ENCODE measurements at places on chromosomes 5 and 9. TPM values are rescaled to one million over a fixed set of nuclear protein-coding genes. Genes with fewer than 3 reads are reported as not detected.

- DNase-seq = no peak
These were observed 255.1 kb downstream of the MCTP1 start for GRCh38 chr5:95029569-95030366.

DNA sequence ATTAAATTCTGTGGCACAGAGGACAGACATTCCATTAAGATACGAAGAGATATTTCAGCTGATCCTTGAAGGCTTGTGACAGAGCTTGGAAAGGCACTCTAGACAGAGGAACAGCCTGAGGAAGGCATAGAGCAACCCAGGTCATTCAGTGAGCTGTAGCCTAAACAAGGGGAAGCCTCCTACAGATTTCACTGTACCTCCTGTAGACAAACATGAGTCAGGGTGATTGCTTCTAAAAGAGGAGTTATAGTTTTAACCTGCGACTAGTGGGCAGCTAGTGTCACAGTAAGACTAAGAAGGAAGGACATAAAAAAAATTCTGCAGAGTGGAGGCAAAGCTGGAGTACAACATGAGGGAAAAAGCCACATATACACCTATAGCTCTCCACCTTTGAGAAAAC lies 43.5 kb upstream of the ANKDD1B start:
- DNase-seq = no peak

GRCh38 chr9:135478829-135479468 lies 633 bp upstream of the PPP1R26 start:
- DNase-seq = no peak

DNA sequence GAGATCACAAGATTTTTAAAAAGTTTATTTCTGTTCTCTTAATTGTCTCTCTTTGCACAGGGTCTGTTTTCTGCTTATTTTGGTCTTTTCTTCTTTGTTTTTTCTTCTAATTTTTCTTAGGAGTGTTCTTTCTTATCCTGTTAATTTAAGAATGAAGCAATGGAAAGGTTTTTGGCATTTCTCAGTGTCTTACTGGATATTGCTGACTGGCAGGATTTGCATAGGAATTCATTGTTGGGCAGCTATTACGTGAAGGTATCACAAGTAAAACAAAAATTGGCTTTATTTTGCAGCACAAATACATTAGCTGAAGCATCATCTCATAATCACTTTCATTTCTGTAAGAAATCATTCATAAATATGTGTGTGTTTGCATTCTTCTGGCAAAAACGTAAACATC lies 566.9 kb upstream of the CDH6 start:
- DNase-seq = no peak

- no peak for DNase-seq
These were observed 78.4 kb downstream of the VAV2 start for GRCh38 chr9:133913571-133914369.

DNA sequence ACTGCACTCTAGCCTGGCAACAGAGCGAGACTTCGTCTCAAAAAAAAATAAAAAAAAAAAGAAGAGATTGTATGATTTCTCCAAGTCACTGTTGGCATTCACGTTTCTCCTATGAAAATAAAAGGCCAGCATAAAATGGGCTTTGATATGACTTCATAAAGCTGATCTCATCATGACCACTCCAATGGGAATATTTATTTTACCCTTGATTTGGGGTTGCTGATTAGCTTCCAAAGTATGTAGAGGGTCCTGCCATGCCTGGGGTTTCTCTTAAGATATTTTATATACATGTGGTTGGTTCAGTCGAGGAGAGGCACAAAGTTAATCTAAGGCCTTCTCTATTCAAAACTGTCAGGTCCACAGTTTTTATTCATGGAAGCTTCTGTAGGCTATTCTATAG lies 247.0 kb upstream of the TNC start:
- DNase-seq = no peak

DNA sequence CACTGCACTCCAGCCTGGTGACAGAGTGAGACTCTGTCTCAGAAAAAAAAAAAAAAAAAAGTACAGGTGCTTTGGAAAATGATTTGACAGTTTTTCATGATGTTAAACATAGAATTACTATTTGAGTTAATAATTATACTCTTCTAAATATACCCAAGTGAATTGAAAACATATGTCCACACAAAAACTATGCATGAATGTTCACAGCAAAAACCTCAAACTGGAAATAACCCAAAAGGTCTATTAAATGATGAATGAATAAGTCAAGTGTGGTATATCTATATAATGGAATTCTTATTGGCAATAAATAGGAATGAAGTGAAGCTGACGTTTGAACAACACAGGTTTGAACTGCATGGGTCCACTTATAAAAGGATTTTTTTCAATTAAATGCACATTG lies 207.2 kb upstream of the DAB2 start:
- no peak for DNase-seq

- no peak for DNase-seq
These were observed 251.1 kb upstream of the TUT7 start for GRCh38 chr9:86605303-86605702.

GRCh38 chr5:140996060-140996459 lies 29.8 kb downstream of the PCDHAC2 start:
- no peak for DNase-seq

- no peak for DNase-seq
These were observed 159.5 kb upstream of the SPEF2 start for GRCh38 chr5:35457912-35458823.

- DNase-seq = no peak
These were observed 63.5 kb upstream of the OSMR start for GRCh38 chr5:38782180-38782835.

- no peak for DNase-seq
These were observed at the start of gene RNF183 for GRCh38 chr9:113302792-113303418. RNF183 (minus strand) TSS chr9:113303376; CDS start chr9:113298184, 5,192 bp downstream.

DNA sequence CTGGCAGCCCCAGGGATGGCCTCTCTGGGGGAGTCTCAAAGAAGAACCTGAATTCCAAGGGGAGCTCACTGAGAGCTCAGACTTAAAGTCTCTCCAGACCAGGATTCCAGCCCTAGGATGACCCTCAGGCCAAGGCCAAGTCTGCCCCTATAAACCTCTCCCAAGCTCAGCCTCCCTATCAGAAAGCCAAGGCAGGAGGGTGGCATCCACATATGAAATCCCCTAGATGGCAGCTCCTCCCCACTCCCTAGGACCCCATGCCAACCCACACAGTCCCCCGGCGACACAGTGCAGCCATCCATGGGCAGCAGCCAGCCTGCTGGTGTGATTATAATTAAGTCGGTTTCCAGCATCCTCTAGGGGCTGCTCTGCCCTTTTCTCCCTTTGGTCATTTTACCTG lies 269.9 kb downstream of the CDK5RAP2 start:
- DNase-seq = no peak

RAD1 gene
- 16.3 TPM for total RNA-seq

DNA sequence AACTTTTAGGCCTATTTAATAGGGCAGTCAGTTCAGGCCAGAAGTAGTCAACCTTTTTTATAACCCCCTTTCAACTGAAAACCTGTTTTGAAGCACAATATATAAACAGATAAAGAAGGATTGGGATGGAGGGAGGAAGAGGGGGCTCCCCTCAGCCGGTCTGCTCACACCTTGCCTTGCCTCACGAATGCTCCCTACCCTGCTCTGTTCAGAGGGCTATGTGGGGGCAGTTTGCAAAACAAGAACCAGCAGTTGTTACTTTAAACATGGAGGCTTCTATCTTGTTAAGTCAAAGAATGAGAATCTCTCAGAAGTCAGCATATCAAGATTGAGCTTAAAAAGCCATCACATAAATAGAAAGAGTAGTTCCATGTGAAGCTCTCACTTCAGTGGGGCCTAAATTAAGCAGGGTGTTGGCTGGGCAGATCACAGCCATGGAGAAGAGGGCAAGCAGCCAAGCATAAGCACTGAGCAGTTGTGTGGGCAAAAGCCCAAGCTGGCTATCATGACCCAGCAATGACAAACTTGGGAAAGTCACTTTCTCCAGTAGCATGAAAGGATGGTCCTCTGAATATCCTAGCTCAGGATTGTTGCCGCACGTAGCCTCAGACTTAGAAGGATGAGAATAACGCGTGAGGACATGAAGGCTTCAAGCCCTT lies 70.6 kb downstream of the ALDH1A1 start:
- no peak for DNase-seq

DNA sequence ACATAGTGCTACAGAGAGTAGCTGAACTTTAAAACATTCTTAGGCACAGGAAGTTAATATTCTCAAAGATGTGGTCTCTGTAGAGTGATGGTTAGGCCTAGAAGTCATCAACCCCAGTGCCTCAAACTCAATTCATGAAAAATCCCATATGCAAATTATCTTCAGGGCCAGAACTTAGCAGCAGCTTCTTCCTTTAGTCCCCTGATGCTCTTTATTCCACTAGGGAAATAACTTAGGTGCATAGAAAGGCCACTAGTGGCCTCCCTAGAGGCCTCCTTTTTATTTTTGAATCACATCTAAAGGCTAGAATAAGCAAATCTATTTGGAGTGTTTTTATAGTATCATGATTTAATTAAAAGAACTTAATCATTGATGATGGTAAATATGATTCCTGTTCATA lies 88.3 kb downstream of the GIN1 start:
- DNase-seq = no peak

TPM2 gene
- total RNA-seq = 165 TPM

DNA sequence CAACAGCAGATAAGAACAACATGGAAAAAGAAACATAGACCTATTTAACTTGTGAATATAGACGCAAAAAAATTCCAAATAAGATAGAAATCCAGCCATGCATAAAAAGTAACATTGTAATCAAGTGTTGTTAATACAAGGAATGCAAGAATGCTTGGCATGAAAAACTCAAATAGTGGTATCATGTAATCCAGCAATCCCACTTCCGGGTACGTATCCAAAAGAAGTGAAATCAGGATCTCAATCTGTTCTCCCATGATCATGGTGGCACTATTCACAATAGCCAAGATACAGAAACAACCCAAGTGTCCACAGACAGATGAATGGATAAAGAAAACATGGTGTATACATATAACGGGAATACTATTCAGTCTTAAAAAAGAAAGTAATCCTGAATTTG lies 437.4 kb downstream of the ARHGEF28 start:
- no peak for DNase-seq

- no peak for DNase-seq
These were observed 54.2 kb upstream of the NCS1 start for GRCh38 chr9:130117816-130118632.

GRCh38 chr5:54529565-54529964 lies 12.0 kb downstream of the SNX18 start:
- DNase-seq = no peak

OTULINL gene
- 15.6 TPM for total RNA-seq

DNA sequence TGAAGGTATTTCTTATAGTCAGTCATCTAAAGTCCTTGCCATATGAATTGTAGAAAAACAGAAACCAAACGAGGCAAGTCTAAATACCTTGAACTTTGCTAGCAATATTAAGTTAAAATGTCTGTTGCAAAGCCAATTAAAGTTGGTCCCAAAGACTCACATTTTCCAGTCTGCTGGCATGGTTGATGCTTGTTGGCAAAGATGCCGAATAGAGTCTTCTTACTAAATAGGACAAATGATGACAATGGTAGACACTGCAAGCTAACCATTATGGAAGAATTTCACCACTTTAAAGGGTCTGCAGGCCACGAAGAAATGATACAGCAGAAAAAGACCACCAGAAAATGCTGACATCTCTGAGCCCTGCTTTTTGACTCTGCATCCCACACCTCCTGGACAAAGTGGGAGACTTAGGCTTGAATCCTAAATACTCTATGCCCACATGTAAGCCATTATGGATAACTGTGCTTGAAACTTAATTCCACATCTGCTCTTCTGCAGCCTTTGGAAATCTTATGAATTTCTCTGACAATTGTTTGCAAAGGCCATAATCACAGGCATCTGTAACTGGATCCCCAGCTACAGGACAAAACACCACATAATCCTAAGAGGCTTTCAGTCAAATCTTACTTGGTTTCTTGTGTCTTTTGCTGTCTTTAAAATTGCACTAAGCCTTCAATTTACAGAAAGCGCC lies 61.3 kb downstream of the LHFPL2 start:
- no peak for DNase-seq

KYAT1 gene
- 12.8 TPM for total RNA-seq

FAM221B gene
- total RNA-seq = not detected

PFN3 gene
- total RNA-seq = not detected

GRCh38 chr5:146188358-146188757 lies 5.9 kb upstream of the LARS1 start:
- no peak for DNase-seq

CDC14B gene
- total RNA-seq = 45.1 TPM

GRCh38 chr9:123863164-123863855 lies 66.6 kb downstream of the DENND1A start:
- no peak for DNase-seq

GRCh38 chr5:62600560-62601252 lies 22.1 kb downstream of the LRRC70 start:
- no peak for DNase-seq

GRCh38 chr9:15287309-15287708 lies 19.7 kb downstream of the TTC39B start:
- no peak for DNase-seq

FYB1 gene
- total RNA-seq = 31.3 TPM

GRCh38 chr9:29214690-29215253 lies 1641.5 kb upstream of the C9orf72 start:
- no peak for DNase-seq

DNA sequence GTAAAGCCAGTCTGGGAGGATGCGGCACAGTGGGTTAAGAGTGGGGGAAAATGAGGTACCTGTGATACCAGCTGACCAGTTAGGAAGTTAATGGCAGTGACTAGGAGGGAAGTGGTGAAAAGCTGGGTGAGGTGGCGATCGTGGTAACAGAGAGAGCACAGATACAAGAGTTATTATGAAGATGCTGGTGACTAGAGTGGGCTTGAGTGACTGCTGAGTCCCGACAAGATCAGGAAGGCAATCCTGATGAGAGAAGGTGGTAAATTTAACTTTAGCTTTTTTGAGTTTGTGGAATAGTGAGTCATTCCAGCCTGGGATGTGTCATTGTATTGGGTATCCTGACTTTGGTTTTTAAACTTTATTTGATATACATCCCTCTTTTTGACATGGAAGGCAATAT lies 38.8 kb downstream of the CMYA5 start:
- no peak for DNase-seq

IPPK gene
- 10.7 TPM for total RNA-seq

PRDM9 gene
- not detected for total RNA-seq

- peak; percentile 27 for DNase-seq
These were observed 16.0 kb upstream of the ERGIC1 start for GRCh38 chr5:172818081-172818480.

TMOD1 gene
- 25.3 TPM for total RNA-seq

ADGRD2 gene
- not detected for total RNA-seq

DNA sequence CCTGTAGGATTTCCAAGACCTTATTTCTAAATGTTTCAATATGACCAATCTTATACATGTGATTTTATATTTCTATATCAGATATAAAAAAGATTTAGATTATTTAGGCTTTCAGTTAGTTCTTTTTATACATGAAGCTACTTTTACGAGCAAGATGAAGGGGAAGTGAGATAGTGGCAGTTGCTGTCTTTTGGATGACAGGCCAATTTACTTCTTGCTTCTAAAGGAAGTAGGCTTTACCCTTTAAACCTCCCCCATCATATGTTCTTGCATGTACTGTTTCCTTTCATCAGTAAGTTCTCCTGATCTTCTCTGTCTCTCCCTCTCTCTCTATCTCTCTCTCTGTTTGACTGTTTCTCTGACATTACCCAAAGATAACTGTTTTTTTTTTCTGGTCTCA lies 4.0 kb upstream of the TYRP1 start:
- DNase-seq = no peak

RAD50 gene
- 31.5 TPM for total RNA-seq
